NCI-H1092 treated with DMSO at 0.1 percent for 48 hours (cell line): ENCODE measurements at places on chromosomes 12 and 14.

DNA sequence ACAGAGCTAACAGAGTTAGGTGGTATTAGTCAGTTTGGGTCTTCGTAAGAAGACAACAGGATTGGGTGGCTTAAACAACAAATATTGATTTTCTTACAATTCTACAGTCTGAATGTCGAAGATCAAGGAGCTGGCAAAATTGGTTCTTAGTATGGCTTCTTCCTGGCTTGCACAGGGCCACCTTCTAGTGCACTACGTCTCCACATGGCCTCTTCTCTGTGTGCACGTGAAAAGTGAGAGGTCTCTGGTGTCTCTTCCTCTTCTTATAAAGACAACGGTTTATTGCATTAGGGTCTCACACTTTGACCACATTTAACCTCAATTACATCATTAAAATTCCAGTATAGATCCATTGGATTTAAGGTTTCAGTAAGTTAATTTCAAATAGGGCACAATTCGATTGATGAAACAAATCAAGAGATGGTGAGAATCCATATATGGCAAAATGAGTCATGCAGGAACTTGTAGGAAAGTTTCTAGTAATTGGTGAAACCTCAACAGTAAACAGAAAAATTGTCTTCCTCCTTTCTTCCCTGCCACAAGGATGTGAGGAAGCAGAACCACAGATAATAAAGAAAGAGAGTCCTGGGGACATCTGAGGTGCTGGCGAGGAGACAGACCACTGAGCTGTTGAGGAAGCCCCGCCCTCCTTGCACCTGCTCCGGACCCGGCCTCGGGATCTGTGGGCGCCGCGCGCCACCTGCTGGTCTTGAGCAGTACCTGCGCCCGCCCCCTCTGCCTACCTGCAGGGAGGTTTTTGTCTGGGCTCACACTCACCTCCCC lies 846.7 kb downstream of the TMEM121 start:
- peak; percentile 41 for DNase-seq

DNA sequence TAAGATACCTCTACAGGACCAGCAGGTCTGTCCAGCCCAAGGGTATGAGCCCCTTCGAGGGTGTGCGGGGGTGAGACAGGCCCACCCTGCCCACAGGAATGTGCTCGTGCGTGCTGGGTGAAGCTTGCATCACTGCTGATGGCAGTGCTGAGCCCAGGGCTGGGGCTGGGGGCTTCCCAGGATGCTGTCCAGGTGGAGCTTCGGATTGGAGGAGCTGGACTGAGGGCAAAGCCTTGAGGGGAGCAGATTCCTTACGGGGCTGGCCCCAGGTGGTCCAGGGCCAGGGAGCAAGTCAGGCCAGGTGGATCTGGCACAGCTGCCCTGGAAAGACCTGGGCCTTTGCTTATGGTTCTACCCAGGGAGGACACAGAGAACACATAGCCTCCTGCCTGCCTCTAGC lies 2.5 kb upstream of the KRT85 start:
- no peak for DNase-seq

GRCh38 chr12:50924131-50924438 lies 28.3 kb upstream of the HIGD1C start:
- peak; percentile 29 for DNase-seq

- DNase-seq, result no peak
These were observed 420.4 kb upstream of the DCN start for GRCh38 chr12:91603060-91603459.

DNA sequence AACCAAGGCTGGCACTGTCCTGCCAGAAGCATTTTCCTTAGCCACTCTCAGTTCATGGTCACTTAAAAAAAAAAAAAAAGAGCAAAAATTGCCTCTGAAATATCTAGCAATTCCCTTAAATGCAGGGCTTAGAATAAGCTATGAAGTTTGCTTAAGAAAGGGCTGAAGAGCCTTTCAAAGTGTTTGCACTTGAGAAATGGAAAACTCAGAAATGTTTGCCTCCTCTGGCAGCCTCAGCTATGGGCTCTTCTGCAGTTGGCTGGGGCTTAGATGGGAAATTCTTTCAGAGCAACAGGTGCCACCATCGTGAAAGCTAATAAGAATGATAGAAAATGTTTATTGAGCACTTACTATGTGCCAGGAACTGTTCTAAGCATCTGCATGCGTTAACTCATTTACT lies 48.5 kb upstream of the TSPAN11 start:
- no peak for DNase-seq

GRCh38 chr14:75141967-75142366 lies 15.1 kb upstream of the NEK9 start:
- DNase-seq, result peak; percentile 8

GRCh38 chr14:78530078-78530477 lies 359.9 kb downstream of the NRXN3 start:
- DNase-seq, result no peak

DNA sequence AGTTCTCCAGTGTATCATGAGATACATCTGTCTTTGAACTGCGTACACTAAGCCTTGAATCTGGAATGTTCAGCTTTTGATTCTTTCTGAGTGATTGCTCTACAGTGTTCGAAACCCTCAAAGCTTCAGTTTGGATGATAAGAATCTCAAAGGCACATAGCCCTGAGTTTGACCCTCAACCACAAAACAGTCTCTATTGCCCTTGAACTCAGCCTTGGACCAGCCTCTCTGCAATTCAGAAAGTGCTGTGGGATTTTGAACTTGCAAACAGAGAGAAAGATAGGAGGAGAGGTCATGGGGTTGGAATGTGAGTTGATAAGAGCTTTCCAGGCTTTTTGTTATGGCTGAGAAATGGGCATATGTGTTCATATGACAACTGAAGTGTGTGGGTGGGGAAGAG lies 100.3 kb downstream of the MYRFL start:
- no peak for DNase-seq

DNA sequence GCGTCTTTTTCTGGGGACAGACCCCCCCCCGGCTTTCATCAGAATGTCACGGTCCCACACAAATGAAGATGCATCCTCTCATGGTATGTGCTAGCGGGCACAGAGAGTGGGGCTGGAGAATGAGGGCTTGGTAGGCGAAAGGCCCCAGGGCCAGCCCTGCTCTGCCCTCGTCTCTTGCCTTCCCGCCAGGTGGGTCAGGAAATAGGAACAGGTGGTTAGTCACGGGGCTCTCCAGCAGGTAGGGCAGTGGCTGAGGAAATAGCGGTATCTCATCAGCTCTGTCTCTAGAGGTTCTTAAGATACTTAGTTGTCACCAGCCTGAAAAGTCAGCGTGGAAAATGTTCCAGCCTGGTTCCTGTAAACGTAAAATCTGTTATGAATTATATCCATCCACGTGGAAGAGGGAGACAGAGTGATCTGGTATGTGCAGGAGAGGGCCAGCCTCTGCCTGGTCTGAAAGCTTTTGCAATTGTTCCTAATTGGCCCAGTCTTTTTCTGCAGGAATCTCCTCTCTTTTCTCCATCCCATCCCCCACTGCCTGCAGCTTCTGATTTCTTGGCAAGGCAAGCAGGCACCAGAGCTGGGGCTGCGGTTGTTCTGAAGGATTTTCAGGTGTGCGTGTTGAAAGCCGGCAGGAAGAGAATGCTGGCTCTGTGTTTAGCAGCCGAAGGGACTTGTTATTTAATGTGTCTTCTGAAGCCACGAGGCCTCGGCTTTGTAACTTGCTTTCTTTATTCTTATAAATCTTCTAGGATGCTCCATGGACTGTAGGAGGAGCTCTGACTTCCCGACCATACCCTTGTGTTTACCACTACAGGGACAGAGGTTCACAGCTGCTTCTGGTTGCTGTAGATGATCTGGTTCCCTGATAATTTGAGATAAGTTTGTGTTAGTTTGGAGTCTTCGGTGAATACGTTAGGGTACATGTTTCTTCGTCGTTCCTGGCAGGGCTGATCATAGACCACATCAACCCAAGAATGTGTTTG lies 131.1 kb downstream of the CACNA1C start:
- DNase-seq, result no peak
